Stimulated activated CD4-positive, alpha-beta T cell treated with anti-CD3 and anti-CD28 coated beads, Interleukin-15, amount 100 ng/mL, for 24 hours (primary cell): ENCODE measurements at places on chromosomes 2 and 18.

- DNase-seq, result no peak
Measured at GRCh38 chr18:8063733-8064132, 496.6 kb downstream of the PTPRM start.

DNA sequence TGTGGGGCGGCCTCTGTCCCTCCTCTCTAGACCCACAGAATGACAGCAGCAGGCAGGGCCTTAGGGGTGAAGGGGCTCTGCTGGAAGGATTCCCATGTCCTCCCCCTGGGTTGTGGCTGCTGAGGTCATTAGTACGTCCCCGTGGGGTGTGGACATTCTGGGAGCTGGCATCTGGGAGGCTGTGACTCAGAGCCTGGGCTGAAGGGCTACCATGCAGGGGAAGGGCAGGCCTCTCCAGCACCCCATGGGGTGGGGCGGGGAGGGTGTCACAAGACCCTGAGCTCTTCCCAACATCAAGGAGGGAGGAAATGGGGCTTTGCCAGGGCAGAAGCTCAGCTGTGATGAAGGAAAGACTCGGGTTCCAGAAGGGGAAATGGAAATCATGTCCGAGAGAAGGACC, 105.8 kb upstream of the SMAD2 start:
- DNase-seq, result no peak

DNA sequence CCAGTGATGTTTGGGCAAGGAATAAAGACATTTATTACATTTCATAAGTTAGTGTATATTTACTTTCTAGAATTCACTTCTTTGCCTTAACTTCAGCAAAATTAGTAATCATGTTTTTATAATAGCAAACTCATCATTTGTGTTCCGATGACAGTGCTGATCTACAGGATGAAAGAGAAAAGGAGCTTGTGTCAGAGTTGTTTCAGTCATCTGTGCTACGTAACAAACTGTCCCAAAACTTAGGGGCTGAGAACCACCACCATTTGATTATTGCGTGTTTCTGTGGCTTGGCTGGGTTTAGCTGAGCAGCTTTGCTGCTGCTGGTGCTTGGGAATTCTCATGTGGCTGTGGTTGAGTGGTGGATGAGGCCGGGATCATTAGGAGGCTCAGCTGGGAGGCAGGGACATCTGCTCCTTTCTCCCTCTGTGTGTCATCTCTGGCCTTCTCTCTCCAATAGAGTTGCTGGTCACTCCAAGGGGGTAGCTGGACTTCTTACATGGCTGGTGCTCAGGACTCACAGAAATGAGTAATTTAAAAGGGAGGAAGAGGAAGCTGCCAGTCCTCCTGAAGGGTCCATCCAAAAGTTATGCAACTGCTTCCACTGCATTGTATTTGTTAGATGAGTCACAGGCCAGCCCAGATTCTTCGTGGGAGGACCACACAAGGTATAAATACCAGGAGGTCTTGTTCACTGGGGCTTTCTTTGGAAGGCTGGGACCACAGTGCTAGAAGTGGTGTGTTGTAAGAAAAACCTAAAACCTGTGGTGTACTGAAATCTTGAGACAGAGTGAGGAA, 43.4 kb upstream of the HAAO start:
- DNase-seq, result no peak

DNA sequence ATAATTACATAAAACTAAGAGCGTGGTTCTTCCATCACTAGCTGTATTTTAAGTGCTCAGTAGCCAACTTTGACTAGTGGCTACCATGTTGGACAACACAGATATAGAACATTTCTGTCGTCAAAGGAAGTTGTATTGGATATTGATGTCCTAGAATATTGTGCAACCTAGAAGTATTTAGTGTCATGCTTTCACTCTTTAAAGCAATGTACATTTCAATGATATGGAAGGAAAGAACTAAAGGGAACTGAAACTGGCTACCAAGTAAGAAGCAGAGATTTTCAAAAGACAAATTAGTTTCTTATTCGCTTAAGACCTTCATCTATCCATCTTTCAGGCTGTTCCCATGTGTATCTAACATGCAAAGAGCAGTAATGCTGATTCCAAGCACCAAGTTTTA, 85.4 kb upstream of the EML6 start:
- no peak for DNase-seq

DNA sequence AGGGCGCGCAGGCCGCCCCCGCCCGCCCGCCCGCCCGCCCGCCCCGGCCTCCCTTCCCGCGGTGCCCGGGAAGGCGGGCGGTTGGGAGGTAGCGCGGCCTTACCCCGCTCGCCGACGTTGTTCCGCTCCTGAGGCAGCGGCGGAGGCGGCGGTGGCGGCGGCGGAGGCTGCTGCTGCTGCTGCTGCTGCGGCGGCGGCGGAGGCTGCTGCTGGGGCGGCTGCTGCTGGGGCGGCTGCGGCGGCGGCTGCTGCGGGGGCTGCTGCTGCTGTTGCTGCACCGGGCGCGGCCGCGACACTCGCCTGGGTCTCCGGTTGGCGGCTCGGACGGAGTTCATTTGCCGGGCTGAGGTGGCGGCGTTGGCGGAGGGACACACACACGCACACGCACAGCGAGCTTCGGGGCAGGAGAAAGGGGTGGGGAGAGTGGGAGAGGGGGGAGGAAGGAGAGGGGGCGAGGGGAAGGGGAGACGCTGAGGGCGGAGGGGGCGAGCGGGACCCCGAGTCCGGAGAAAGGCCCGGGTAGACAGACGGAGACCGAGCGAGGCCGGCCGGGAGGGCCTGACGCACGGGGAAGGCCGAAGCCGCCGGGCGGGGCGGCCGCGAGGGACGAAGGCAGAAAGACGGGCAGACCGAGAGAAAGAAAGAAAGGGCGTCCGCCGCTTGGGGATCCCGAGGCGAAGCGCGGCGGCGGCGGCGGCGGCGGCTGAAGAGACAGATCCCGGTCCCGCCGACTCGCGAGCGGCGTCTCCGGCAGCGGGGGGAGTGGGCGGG, 727 bp downstream of the FBXO11 start:
- peak; percentile 68 for DNase-seq

DNA sequence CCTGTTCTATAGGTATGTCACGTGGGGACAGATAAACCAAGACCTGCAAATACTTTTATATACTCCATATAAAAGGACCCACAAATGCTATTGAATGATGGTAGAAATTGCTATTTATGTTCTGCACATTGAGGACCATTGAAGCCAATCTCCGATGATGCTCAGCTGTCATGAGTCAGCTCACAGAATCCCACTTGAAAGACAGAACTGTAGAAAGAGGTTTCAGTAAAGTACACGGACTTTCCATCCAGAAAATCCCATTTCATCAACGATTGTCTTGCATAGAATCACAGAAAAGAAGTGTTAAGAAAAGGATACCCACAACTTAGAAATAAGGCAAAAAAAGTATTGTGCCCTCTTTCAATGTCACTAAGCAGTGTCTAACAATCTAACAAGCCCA, 169.0 kb upstream of the COPS8 start:
- DNase-seq, result no peak

DNA sequence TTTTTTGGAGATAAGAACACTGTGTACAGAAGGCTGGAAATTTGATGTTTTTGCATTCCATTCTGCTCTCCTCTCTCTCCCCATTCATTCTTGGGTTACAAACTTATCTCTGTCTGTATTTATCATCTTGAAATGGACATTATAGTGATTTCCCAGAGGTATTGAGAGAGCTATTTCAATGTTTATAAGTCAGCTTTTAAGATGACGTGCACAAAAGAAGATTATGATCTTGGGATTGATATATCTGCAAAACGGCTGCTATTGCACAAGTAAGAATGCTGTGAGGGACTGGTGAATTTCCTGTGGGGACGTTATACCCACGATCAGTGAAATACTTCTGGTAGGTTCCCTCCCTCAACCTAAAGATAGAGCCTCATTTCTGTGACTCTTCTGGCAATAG, 61.0 kb upstream of the DTNA start:
- no peak for DNase-seq

- DNase-seq, result no peak
Measured at GRCh38 chr2:131827481-131828163, 299.9 kb downstream of the CCDC74A start.

DNA sequence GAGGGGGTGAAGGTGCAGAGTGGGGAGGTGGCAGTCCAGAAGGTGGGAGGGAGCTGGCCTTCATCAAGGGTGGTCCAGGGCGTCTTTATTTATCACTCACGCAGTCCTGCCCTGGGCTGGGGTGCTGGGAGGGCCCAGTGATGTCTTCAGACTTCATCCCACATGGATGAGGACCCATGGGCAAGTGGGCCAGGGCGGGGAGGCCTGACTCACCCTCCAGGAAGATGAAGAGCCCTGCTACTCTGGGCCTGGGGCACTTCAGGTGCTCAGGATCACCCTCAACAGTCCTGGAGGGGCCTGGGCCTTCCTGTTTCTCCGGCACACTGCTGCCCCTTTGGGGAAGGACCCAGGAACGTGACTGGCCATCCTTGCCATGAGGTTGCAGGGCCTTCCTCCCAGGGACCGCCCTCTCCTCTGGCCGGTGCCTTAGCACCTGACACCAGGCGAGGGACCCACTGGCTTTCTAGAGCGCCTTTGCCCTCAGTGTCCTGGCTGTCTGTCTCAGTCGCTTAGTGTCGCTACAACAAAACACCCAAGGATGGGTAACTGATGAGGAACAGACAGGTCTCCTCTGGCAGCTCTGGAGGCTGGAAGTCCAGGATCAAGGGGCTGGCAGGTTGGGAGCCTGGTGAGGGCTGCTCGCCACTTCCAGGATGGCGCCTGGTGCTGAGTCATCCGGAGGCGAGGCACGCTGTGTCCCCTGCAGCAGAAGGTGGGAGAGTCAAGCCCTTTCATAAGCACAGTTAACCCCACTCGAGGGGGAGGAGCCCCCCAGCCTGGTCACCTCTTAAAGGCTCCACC, 57.8 kb upstream of the HS6ST1 start:
- no peak for DNase-seq

DNA sequence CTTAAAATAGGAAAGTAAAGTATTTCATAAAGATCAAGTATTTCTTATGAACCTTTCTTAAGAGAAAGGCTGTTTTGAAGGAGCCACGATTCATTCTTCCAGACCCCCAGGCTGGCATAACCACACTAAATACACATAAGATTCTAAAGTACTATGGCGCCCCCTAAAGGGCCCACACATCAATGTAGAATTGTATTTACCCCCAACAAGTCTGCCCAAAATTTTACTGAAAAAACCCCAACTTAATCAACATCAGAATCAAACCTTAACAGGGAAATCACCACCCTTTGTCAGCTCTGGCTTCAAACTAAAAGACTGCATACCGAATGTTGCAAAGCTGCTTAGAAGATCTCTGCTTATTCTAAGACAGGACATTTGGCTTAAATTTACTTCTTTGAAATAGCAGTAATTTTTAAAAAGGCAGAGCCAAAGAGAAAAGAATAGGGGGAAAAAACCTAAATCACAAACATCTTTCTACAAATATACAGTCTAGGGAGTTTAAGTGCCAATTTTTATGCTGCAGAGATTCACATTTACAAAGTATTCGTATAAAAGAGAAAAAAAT, 20.4 kb upstream of the BCL2 start:
- peak; percentile 53 for DNase-seq

DNA sequence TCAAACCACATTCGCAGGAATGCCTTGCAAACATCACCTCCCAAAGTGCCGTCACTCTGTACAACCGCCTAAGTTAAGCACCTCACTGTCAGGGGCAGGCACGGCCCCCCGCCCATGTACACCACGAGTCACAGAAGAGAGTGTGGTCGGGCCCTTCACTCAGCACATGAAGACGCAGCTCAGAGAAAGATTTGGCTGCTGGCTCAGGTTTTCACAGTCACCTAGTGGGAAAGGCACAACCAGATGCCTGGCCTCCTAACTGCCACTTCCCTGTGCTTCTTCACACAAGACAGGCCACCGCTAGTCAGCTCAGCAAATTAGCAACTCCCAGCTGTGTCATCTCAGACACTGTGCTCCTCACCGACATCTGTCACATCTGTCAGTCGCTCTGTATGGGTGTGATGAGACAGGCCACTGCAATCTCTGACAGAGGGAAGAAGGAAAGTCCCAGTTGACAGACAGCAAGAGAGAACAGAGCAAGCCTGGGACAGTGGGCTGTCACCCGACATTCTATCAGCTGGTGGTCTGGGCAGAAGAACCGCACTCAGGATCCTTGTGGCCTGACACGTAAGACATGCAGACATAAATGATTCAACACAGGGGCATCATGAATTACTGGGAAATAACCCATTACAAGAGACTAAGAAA, 60.8 kb downstream of the CRACDL start:
- no peak for DNase-seq

DNA sequence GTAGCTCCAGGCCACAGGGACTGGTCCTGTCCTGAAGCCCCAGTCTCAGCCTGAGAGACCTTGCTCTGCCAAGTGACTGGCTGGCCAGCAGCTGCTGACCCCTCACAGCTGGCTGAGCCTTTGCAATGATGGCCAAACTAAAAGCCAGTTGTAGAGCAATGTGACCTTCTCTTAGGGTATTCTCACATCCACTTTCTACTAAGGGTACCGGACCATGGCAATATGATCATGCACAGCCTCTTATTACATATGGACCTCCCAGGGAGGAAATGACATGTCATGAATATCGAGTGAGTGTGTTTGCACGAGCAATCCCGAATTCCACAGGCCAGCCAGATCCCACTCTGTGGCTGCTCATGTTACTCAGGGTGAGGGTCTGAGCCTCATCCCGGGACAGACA, 213.9 kb downstream of the VAPA start:
- DNase-seq, result no peak

DNA sequence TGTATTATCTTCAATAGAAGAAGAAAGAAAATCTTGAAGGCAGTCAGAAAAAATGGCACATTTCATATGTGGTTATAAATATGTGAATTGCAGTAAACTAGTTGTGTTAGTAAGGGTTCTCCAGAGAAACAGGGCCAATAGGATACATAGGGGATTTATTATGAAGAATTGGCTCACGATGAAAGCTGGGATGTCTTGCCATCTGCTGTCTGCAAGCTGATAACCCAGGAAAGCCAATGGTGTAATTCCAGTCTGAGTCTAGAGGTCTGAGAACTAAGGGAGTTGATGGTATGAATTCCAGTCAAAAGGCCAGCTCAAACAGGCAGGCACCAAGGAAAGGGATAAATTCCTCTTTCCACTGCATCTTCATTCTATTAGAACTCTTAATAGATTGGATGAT, 362.4 kb downstream of the KCNJ3 start:
- no peak for DNase-seq

DNA sequence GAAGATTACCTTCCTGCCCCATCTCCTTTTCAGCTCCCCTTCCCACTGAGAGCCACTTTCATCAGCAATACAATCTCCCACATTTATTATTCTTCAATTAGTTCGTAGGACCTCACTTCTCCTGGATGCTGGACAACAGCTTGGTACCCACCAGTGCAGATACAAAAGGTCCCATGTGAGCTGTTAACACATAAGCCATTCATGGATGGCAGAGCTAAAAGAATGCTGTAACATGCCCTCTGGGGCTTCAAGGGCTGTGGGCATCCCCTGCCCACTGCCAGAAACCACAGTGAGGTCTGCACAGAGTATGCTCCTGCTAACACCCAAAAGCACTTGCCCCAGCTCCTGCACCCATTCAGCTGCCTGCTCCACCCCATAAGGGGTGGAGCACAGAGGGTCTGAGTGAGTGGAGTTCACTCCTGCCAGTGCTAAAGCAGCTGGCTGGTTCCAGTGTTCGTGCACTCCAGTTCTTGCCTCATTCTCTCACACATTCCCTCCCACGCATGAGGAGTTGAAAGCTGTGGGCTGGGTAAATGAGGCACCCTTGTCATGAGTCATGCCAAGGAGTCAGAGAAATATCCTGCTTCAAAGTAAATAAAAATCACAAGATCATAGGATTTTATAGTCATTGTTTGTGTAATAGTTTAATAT, 305.9 kb upstream of the TMEFF2 start:
- DNase-seq, result peak; percentile 27
